ENCODE measurements at places on chromosomes 16 and 17.

DNA sequence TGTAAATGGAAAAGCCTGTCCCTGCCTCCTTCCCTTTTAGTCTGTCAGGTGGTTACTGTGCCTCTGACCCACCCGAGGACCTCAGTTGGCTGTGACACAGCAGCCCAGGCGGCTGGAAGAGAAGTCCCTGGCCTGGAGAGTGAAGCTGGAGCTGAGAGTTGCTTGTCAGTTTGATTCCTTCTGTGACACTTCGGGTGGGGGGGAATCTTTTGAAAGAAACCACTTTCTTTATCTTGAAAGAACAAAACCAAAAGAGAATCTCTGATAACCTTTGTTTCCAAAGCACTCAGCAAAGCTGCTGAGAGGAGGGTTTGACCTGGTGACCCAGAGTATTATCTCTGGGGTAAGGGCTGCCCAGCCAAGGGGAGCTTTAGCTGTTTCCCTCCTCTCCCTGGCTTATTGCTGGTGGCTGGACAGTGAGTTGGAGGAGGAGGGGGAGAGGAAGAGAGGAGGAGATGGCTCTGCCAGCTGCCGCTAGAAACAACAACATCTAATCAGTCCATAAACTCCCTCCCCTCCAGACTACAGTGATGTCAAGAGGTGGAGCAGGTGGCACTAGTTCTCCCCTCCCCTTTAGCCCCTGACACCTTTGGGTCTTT lies 34.0 kb downstream of the YPEL2 start:
- ATAC-seq, result no peak

- ATAC-seq, result peak; percentile 90
Measured at GRCh38 chr17:28384281-28385036, 13.0 kb downstream of the SARM1 start.

GRCh38 chr16:86030116-86030515 lies 131.2 kb downstream of the IRF8 start:
- ATAC-seq, result no peak

DNA sequence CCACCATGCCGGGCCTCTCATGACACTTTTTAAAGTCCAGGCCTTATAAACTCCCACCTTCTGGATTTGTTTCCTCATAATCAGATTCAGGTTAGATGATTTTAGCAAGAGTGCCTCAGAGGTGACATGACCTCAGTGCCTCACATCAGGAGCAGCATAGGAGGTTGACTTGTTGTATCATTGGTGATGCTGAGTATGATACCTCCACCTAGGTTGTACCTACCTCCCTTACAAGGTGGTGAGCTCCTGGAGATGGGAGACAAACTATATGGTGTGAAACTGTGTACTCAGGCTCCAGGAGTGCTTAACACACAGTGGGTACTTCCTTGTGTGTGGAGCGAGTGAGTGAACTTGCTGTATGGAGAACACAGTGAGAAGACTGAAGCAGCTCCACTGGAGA lies 18.6 kb downstream of the NDUFAB1 start:
- ATAC-seq, result no peak

- ATAC-seq, result peak; percentile 98
Measured at GRCh38 chr16:24539295-24539849, at the start of gene RBBP6. Gene RBBP6 (plus strand): TSS chr16:24539566. CDS start chr16:24540627, 1,061 bp downstream.

DNA sequence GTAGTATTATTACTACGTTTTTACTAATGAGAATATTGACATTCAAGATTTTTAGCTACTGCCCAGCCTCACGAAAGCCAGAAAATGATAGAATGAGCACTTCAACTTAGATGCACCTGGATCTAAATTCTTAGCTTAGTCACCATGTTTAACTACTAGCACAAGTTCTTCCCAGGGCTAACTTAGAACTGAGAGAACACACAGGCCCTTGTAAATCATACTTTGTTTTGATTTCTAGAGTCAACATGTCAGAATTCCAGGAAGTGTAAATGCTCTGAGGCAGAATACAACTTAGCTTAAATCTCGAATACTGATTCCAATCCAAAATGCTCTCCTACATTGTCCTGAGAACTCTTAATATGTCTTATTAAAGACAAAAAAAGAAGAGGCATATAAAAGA lies 6.8 kb upstream of the ACSM1 start:
- ATAC-seq, result no peak

DNA sequence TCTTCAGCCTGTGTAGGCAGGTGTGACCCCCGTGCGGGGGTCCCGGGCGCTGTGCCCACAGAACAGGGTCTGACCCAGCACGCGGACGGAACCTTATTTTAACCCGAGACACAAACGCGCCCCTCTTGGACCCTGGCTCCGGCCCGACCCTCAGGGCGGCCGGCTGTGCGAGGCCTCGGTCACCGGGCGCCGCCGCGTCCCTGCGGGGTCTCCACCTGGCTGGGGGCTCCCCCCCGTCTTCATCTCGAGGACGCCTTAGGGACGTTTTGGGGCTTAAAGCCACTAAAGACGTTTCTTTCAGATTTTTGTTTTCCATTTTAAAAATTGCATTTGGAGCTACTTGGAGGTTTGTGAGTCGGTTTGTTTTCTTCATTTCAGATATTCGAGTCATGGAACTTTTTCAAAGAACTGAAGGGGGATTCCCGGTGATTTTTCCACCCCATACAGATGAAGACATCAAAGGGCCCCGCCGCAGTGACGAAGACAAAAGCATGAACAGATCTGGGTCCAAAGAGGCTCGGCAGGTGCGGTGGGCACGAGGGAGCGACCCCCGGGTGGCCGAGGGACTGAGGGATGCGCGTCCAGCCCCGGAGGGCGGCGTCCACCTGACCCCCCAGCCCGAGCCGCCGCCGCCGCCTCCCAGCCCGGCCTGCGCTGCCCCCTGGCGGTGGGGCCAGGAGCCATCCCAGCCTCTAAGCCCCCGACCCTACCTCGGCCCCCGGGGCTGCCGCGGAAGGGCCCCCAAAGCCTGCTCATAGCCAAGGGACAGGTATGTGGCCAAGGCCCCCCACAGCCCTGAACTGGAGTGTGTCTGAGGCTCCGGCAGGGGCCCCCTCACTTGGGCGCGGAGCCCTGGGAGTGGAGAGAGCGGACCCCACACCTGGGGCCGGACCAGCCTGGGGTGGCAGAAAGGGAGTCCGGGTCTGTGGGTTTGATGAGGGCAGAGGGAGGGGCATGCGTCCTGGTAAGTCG lies 3.8 kb upstream of the CD7 start:
- peak; percentile 66 for ATAC-seq

GRCh38 chr17:42944211-42944610 lies 20.0 kb downstream of the AARSD1 start:
- no peak for ATAC-seq

DNA sequence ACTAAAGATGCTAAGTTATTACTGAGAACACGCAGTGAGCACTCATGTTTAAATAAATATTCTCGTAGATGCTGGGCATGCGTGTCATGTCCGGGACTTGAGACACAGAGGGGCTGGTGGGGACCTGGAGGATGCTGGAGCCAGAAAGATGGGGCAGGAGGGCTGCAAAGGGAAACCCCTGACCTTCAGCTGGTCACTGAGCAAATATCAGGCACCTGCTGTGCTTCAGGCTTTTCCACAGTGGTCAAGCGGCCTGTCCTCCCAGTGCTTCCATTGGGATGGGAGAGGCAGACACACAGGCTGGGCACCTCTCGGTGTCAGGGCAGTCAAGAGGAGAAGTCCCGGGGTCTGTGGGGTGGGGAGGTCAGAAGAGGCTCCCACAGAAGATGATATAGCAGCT lies 211.4 kb downstream of the GSG1L start:
- no peak for ATAC-seq

- ATAC-seq, result no peak
Measured at GRCh38 chr16:79469999-79470398, 130.5 kb downstream of the MAF start.

DNA sequence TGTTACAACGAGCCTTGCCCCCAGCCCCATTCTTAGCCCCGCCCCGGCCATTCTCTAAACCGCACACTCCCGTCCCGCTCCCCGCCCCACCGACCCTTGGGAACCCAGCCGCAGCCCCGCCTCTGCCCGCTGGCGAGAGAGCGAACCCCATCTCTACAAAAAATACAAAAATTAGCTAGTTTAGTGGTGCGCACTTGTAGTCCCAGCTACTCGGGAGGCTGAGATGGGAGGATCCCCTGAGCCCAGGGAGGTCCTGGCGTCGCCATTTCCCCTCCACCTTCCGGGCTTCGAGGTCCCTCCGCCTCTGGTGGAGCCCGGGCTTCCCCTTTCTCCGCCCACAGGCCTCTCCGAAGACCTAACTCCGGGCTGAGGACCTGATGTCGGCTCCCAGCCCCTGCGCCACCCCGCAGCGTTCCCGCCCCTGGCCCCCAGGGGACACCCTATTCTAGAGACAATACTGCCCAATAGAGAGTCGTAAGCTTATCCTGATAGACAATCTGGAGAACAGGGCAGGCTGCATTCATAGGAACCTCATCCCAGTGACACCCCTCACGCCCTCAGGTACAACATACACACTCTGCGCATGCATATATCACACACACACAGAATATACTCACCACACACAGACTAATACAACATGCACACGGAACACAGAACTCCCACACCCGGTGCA lies 480 bp upstream of the PROCA1 start:
- ATAC-seq, result peak; percentile 74

DNA sequence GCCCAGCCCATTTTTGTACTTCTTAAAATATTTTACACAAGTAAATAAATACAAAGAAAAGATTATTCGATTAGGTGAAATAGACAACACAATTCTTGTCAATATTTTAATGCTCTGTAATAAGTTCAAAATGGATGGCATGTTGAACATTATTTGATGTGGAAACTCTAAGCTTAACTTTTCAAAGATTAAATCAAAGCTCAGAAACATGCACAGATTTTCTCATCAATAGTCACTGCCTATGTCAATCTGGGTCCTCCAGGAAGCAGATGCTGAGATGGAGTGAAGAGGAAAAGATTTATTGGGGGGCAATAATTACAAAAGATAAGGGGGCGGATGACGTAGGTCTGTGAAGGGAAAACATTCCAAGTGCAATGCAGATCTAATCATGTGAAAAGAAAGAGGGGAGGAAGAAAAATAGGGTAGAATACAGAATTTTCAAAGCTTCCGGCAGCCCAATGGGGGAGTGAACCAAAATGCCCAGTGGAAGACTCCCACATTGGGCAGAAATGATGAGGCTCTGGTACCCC lies 50.5 kb downstream of the COPRS start:
- no peak for ATAC-seq

GRCh38 chr17:4658478-4659305 lies 17.2 kb upstream of the ALOX15 start:
- peak; percentile 71 for ATAC-seq

All from stimulated activated memory B cell treated with anti-CD40 and anti-IgM and Interleukin-4, amounts not matched to agents 10 μg/mL and 1 μg/mL and 100 μg/mL, for 72 hours (primary cell).